ENCODE measurements at places on chromosomes 6 and 20.

- no peak for DNase-seq
These were observed 26.2 kb downstream of the TNXB start for GRCh38 chr6:32082935-32083334.

DNA sequence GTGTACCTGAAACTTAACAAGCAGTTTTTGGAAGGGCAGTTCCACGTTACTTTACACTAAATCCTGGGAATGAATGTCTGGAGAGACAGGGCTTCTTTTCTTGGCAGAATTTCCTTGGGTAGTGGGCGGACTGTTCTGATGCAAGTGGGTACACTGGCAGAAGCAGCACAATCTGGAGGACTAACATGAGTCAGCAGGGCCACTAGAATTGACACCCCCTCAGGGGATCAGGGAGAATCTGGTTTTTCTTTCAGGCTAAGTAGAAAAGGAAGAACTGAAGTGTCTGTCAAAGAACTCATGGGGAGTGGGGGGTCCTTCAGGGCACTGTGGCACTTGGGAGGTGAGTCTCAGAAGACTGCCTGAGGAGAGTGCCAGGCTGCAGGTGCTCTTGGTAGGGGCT is 34.6 kb downstream of the PANK2 start:
- no peak for DNase-seq

DNA sequence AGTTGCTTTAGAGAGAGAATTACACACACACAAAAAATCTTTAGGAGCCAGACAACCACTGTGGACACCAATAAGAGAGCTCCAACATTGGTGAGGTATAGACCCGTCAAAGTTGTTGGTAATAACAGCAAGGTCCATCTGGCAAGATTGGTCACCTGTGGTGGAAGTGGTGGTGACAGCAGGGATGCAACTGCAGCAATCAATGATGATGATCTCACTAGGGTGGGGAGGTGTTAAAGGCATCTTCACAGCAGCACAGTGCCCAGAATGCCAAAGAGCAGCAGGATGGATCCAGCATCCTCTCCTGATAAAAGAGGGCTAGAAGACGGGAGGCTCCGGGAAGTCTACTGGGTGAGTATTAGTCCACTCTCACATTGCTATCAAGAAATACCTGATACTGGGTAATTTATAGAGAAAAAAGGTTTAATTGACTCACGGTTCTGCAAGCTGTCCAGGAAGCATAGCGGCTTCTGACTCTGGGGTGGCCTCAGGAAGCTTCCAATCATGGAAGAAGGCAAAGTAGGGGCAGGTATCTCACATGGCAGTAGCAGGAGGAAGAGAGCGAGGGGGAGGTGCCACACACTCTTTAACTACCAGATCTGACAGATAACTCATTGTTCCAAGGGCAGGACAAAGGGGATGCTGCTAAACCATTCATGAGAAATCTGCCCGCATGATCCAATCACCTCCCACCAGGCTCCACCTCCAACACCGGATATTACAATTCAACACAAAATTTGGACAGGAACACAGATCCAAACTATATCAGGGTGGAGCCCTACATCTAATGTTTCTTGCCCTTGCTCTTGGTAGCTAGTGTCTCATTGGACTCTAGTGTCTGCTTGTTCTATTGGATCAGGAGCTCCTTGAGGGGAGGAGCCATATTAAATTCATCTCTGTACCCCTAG is 48.9 kb downstream of the KLHL31 start:
- DNase-seq: no peak

DNA sequence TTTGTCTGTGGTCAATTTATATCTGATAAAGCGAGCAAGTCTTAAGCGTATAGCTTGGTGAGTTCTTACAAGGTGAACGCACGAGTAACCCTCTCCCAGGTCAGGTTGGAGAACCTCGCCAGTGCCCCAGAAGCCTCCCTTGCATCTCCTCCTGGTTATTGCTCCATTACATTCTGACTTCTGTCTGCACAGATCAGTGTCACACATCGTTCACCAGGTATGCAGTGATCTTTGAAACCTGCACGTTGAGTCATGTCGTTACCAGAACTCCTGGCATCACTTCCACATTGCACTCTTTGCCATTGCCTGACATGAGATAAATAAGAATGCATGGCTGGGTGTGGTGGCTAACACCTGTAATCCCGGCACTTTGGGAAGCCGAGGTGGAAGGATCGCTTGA is 44.2 kb downstream of the AKAP12 start:
- no peak for DNase-seq

- DNase-seq: no peak
These were observed 30.4 kb downstream of the GABRR1 start for GRCh38 chr6:89186762-89187161.

GRCh38 chr20:23020230-23021018 is 14.7 kb upstream of the SSTR4 start:
- DNase-seq: no peak

DNA sequence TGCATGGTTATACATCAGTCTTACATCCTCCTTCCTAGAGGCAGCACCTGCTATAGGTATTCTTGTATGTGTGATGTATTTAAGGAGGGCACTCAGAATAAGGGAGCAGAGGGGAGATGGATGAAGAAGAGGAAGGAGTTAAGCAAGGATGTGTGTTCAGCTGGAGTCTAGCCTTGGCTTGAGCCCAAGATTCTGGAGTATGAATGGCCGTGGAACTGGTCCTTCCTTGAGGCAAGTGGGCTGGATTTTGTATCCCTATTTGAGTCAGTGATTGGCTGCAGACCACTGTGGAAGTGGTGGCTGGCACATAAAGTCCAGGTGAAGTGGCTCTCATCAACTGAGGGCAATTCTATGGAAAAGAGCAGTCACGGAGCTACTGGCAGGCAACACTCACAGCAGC is 112.0 kb upstream of the RNF24 start:
- DNase-seq: no peak

DNA sequence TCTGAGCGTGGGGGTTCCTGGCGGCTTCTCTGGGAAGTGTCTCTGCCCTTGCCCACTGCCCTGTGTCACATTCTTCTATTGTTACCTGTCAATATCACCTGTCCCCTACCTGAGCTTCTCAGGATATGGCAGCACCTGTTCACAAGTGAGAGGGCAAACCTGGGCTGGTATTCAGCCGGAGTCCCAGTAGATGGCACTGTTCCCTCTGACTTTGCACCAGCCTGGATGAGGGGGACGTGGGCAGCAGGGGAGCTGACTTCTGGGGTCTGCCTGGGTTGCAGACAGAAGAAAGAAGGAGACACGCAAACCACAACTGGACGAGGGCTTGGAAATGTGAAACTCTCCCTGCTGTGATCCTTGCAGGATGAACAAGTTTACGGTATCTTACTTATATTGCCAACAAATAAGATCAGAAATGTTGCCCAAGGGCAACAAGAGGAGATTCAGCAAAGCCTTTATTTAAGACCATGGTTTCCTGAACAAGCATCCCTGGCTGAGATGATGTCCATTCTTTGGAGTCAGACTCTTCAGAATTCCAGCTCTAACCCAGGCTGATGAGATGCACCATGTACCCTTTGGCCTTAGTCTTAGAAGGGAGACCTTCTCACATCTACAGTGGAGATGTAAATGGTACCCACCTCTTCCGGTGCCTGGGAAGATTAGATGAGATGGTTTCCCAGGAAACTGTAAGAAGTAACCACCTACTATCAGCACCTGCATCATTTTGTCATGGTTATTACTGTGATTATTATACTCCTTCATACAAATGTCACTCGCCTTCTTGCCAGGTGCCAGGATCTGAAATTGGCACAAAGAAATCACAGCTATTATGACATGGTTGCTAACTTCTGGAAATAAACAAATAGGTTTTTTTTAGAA is 400.0 kb upstream of the CDH4 start:
- no peak for DNase-seq

DNA sequence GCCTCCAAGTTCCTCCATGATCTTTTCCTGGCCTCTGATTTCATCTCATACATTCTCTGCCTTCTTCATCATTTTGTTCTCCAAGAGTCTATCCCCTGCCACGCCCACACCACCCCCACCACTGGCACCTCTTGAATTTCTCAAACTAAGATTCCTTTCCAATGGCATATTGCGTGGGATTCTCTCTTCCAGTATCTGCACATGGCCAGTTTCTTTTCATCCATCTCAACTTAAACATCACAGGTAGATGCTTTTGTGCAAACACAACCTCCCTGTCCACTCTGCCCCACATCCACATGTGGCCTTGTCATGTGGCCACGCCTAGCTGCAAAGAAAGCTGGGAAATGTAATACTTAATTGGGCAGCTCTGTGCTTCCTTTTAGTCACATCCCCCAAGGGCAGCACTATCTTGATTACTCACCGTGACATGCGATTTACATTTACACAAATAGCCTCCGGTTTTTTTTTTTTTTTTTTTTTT is 33.4 kb upstream of the ZMYND8 start:
- peak; percentile 10 for DNase-seq

DNA sequence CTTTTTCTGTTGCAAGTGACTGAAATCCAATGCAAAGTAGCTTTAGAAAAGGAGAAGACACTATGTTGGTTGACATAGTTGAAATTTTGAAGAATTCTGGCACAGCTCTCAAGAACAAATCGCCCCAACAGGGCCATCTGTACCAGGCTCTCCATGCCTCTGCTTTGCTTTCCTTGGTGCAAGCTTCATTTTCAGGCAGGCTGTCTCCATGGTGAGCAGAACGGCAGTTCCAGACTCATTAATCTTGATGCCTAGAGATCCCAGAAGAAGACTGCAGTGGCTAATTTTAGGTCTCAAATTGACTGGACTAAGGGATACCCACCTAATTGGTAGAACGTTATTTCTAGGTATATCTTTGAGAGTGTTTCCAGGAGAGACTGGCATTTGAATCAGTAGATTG is 950.7 kb upstream of the FLRT3 start:
- DNase-seq: no peak
